IPS DF 19.7 (cell line): ENCODE measurements at places on chromosomes 5 and 9.

- no peak for DNase-seq
These were observed 753 bp upstream of the STC2 start for GRCh38 chr5:173328844-173329490.

GRCh38 chr5:14267166-14267838 is 124.2 kb downstream of the TRIO start:
- DNase-seq = no peak

GRCh38 chr5:112960863-112961504 is 15.6 kb upstream of the DCP2 start:
- DNase-seq = no peak

- DNase-seq = no peak
These were observed 500.7 kb downstream of the CDH12 start for GRCh38 chr5:22352493-22352892.

- DNase-seq = no peak
These were observed 5.2 kb upstream of the TBC1D2 start for GRCh38 chr9:98260635-98261034.

- no peak for DNase-seq
These were observed 98.7 kb downstream of the PAX5 start for GRCh38 chr9:36935332-36935731.

- no peak for DNase-seq
These were observed 28.9 kb upstream of the TGFBR1 start for GRCh38 chr9:99076030-99076429.

GRCh38 chr5:127061537-127061936 is 11.8 kb downstream of the C5orf63 start:
- no peak for DNase-seq

DNA sequence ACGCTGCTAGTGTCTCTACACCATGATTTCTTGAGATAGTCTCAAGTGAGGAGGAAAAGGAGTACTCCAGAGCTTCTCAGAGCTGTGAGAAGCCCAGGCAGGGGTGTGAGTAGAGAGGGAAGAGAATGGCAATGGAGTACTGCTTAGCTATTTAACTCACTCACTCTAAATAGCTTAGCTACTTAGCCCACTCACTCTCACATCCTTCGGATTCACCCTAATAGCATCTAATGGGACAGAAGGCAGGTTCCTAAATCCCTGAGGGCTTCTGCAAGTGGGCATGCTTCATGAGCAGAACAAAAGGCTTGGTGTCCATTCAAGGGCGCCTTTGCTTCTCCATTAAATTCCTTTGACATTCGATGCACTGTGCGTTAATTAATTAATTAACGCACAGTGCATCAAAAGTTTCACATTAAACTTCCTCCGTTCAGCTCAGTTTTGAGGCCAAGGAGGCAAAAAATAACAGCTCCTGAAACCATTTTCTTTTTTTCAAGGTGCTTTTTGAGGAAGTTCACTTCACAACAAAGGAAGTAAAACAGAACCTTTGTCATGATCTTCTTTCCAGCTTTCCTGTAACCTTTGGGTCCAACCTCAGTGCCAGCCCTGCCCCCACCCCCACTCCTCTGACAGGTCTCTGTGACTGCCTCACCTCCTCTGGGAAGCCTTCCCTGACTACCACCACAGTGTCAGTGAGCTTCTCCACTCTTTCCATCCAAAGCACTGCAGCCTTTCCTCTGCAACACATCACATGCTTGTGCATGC is 294.0 kb downstream of the SEC61B start:
- DNase-seq = no peak

DNA sequence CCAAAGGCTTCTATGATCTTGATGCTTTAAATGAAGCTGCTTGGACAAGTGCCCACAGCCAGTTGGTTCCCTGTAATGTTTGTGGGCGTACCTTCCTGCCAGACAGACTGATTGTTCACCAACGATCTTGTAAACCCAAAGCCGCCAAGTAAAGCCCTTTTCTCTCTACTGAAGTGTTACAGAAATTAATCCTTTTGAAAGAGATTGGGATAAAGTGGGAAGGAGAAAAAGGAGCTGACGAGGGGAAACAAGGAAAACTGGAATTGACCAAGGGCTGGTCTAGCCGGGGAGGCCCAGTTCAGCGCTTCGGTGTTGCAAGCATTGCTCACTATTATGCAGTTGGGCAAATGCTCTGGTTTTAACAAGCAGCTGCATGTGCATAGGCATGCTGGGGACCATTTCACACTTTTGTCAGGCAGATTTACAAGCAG is 53.2 kb downstream of the ZNF474 start:
- no peak for DNase-seq

- DNase-seq = no peak
These were observed 66.3 kb upstream of the COL5A1 start for GRCh38 chr9:134575103-134575900.

DNA sequence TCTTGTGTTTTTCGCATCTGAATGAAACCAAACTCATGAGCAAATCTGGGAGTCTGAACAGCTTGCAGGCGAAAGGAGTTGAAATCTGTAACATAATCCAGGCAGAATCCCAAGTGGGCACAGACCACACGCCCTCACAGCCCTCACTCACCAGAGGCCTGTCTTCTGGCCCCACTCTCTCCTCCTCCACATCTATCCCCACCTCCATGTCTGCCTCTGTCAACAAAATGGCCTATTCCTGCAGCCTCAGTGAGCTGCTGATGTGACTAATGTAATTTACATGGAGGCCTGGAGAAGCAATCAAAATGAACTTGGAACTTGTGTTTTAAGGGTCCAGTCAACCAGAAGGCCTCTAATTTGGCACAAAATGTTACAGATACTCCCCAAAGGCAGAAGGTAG is 136.6 kb downstream of the GNA14 start:
- no peak for DNase-seq

GRCh38 chr5:73112359-73112758 is 8.0 kb upstream of the TMEM171 start:
- DNase-seq = no peak

GRCh38 chr5:59473611-59474010 is 419.9 kb downstream of the PDE4D start:
- DNase-seq = no peak

GRCh38 chr5:159955056-159955624 is 38.9 kb downstream of the ADRA1B start:
- no peak for DNase-seq

GRCh38 chr9:4168526-4168925 is 131.3 kb downstream of the GLIS3 start:
- DNase-seq = no peak

DNA sequence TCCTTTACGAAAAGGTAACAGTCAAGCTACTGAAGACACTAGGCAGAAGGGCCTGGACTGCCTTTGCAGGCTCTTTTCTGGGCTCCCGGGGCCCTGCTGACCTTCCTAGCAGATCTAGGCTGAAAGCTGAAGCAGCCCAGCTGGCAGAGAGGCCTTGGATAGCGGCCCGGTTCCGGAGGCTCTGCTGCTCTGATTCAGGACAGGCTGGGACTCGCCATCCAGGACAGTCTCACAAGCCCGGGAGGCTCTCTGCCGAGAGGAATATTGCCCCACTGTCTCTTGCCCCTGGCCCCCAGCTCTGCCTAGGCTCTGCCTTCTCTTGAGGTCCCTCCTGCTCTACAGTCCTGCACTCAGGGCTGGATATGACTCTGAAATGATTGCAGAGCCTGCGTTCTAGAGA is 67.8 kb downstream of the PSD2 start:
- DNase-seq = no peak

- DNase-seq = no peak
These were observed 1.9 kb upstream of the NPR2 start for GRCh38 chr9:35789541-35789940.
